Activated CD4-positive, CD25-positive, alpha-beta regulatory T cell (primary cell): ENCODE measurements at places on chromosomes 2 and 18.

GRCh38 chr2:193331676-193332075 lies 1136.9 kb upstream of the TMEFF2 start:
- no peak for DNase-seq

GRCh38 chr2:239456940-239457339 lies 56.1 kb upstream of the HDAC4 start:
- DNase-seq: no peak

DNA sequence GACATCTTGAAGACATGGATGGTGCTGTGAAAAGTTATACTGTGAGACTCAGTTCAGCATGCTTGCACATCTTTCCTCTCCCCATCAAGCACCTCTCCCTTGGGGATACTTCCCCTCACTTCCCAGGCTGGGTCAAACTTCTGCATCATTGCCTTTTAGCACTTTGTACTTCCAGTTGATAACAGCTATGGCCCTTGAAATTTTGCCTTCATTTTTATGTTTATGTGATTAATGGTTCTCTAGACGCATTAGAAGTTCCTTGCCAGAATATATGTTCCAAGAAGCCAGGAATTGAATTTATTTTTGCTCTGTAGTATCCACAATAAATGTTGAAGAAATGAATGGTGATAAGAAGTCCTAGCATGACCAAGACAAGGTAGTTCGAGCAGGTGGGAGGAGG lies 120.9 kb upstream of the ST6GAL2 start:
- DNase-seq: no peak

DNA sequence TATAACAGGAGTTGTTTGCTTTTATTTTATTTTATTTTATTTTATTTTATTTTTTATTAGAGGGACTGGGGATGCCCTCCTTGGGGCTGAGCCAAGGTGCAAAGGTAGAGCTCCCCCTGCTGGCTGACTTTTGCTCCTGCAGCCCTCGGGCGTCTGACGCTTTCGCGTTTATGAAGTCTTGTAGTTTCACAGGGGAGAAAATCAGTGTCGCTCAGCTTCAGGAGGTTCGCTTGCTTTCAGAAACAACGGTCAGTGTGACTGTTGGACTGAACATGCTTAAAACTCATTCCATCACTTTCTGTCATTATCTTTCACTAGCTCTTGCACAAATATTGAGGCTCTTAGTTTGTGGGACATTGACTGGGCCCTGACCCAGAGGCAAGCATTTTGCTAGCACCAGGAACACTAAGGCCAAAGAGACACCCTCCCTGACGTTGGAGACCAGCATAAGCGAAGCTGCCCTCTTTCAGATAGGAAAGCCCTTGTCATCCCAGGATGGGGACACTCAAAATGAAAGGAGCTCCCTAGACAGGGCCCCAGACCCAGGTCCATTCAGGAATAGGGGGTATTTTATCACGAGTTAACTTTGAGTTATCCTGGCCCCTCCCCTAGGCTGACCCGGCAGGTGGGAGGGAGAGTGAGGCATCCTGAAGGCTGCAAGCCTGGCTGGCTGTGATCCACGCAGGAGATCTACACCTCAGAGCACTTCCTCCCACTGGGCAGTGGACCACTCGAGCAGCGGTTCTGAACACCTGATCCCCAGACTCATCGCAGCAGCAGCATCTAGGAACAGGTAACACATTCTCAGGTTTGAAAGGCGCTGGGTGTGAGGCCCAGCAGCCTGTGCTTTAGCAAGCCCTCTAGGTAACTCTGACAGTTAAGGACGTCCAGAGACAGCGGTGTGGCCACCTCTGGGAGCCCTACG lies 34.4 kb downstream of the LGALSL start:
- DNase-seq: peak; percentile 64

DNA sequence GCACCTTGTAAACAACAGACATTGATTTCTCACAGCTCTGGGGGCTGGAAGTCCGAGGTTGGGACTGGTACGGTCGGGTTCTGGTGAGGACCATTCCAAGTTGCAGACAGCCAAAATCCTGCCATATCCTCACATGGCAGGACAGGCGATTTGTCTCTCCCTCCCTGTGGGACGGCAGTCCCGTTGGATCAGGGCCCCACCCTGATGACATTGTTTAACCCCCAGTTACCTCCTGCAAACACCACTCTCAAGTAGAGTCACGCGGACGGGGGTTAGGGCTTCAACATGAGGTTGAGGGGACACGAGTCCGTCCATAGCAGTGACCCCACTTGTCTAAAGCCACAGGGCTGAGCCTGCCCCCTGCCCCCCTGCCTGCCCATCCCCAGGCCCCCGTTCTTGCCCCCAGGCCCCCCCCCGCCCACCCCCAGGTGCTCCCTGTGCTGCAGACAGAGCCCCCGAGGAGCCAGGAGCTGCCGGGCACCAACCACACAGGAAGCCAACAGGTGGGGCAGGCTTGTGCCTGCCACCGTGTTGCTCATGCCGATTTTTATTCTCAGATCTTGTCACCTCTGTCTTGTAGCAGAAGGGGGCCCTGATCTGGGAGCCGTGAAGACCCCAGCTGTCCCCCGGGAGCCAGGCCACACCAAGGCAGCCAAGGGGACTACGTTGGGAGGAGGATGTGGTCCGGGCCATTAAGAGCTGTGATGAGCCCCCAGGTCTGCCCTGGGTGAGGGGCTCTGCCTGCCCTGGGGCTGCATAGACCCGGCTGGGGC lies 82.2 kb downstream of the NFATC1 start:
- no peak for DNase-seq

- DNase-seq: no peak
Observed at GRCh38 chr2:219538504-219538951, 5.1 kb downstream of the CHPF start.

- DNase-seq: no peak
Observed at GRCh38 chr2:120599656-120600055, 136.0 kb upstream of the GLI2 start.

DNA sequence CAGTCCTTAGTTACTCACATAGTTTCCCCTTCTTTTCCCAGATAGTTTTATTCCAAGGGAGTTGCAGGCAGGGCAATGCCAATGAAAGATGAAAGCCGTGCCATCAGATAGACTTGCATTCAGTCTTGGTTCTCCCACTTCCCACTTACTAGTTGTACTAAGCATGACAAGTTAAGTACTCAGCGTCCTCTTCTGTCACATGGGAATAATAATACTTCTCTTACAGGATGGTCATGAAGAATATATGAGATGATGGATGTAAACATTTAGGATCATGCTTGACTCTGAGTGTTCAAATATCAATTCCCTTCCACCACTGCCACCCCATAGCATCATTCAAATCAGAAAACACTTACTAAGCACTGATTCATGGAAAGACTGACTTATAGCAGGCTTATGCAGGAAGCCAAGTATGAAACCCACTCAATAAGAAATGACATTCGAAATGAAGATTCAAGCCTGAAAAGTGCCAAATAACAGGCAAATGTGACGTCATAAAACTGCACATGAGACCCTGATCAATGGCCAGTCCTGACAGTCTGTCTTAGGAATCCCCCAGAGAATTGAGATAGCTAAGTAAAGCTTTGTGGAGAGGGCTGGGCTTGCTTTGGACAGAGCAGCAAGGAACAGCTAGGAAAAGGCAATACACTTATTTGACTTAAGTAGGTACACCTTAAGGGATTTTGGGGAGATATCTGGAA lies 11.1 kb upstream of the EVA1A start:
- DNase-seq: no peak

DNA sequence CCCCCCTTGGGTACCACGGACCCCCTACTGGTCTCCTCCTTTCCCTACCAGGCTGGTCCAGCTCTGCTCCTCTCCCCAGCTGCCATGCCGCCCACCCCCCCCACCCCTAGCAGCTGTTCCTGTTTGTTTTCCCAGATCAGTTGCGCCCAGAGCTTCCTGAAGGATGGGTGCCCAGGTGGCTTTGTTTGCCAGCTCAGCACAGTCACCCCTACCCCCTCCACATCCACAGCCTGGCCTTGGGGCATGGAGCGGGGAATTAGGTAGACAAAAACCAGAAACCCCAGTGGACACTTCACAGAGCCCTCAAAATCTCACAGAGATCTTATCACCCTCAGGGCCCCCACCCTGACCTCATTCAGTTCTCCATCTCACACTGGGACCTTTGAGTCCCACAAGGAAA lies 3.7 kb upstream of the CRYBA2 start:
- no peak for DNase-seq

- no peak for DNase-seq
Observed at GRCh38 chr2:173599821-173600359, 245.2 kb downstream of the CDCA7 start.

DNA sequence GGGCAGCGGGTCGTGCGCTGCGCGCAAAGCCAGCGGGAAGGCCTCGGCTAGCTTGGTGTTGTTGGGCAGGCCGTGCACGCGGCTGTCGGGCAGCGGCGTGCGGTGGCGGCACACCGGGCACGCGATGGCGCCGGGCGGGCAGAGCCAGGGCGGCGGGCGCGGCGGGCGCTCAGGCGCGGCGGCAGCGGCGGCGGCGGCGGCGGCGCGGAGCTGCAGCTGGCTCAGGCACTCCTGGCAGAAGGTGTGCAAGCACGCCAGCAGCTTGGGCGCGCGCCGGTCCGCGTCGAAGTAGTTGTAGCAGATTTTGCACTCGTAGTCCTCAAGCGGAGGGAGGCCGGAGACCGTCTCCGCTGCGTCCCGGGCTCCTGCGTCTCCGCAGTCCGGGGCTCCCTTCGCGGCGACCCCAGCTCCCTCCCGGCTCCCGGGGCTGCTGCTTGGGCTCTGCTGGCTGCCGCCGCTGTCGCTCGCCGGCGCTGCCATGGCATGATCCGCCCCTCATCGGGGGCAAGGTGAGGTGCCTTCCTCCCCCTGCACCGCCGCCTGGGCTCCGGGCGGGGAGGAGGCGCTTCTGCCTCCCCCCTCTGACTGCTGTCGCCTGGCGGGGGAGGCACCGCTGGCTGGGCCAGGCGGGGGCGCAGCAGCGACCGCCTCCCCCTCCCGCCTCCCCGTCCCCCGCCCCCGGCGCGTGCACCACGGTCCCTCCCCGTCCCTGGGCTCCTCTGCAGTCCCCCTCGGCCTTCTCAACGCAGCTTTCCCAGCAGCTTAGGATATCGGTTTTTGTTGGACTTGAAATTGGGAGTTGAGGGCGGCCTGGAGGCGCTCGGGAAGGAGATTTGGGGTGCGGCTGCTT lies 21.0 kb upstream of the PAX3 start:
- DNase-seq: no peak

- DNase-seq: no peak
Observed at GRCh38 chr2:120233292-120233691, 10.1 kb upstream of the TMEM185B start.

DNA sequence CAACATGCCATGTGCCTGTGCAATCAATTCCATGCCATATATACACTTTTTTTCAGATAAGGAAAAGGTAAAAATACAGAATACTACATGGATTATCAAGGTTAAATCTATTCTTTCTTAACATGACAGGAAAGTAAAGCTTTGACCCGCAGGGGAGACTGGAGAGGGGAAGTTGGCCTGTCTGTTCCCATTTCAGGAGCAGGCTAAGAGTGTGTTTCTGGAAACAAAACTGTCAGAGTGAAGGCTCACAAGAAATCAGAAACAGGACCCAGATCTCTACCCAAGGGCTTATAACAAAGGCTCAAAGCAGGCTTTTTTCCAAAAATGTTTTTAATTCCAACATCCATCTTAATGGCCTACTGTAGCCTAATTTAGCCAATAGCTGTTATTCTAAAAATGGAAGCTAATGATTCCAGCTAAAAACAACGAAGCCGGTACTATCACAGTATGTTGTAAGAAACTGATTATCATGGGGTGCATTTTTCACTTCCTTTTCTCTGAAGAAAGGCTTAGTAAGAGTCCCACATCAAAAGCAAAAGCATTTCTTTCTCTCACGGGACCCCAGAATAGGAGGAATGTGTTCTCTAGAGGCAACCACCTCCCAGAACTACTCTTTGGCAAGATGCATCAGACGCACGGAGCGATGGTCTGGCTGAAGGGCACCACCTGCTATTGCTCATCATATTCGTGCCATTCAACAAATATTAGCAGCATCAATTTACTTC lies 41.4 kb downstream of the FECH start:
- no peak for DNase-seq

GRCh38 chr2:7437716-7438632 lies 520.8 kb downstream of the RNF144A start:
- DNase-seq: no peak

- DNase-seq: no peak
Observed at GRCh38 chr2:147468349-147468748, 376.5 kb upstream of the ACVR2A start.
